NCI-H1694 (cell line): ENCODE measurements at places on chromosomes 16 and 17.

GRCh38 chr16:83781-84615 is 6.0 kb downstream of the MPG start:
- no peak for DNase-seq

GRCh38 chr16:54201200-54201599 is 85.4 kb downstream of the IRX3 start:
- DNase-seq, result no peak

DNA sequence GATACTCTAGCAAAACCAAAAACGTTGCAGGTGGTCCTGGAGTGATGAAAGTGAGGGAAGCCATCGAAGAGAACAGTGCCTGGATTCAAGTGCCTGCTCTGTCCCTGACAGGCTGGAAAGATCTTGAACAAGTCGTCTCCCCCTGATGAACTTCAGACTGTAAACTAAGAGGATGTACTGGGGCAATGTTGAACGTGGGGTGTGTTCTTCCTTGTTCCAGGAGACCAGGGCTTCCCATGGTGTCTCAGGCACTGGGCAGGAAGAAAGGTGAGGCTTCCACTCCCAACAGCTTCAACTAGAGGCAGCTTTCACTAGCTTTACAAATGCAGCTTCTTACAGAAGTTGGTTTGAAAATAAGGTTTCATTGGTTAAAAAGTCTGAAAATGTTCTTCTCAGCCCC is 21.4 kb upstream of the NF1 start:
- DNase-seq, result no peak

DNA sequence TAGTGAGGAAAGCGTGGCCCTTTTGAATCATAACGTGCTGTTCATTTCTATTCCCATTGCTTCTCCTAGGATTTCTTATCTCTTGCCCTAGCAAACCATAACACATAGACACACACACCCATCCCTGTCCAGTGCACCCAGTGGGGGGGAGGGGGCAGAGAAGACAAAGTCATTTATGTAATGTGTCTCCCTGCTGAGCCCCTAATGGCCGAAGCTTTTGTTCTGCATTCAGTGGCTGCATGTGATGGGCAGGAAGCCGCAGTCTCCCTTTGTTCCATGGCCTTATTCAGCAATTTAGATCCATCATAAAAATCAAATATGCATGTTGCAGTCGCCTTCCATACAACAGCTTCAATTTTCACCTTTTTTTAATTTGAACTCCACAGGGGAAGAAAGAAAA is 325.4 kb downstream of the ZFHX3 start:
- no peak for DNase-seq

GRCh38 chr16:19815418-19815817 is 69.2 kb downstream of the GPRC5B start:
- DNase-seq, result no peak
